SIG-M5 (cell line): ENCODE measurements at places on chromosomes 3 and 15.

- no peak for DNase-seq
Measured at GRCh38 chr3:185763347-185764005, 61.4 kb downstream of the IGF2BP2 start.

GRCh38 chr3:45131201-45131600 is 15.0 kb downstream of the CDCP1 start:
- DNase-seq = no peak

- no peak for DNase-seq
Measured at GRCh38 chr15:68106656-68107055, 52.5 kb downstream of the PIAS1 start.

- no peak for DNase-seq
Measured at GRCh38 chr3:127822041-127822681, at the start of gene MGLL. Gene MGLL (minus strand): TSS chr3:127822515. CDS start chr3:127822318, 197 bp downstream.

GRCh38 chr3:98612587-98612986 is 19.2 kb upstream of the CPOX start:
- no peak for DNase-seq

DNA sequence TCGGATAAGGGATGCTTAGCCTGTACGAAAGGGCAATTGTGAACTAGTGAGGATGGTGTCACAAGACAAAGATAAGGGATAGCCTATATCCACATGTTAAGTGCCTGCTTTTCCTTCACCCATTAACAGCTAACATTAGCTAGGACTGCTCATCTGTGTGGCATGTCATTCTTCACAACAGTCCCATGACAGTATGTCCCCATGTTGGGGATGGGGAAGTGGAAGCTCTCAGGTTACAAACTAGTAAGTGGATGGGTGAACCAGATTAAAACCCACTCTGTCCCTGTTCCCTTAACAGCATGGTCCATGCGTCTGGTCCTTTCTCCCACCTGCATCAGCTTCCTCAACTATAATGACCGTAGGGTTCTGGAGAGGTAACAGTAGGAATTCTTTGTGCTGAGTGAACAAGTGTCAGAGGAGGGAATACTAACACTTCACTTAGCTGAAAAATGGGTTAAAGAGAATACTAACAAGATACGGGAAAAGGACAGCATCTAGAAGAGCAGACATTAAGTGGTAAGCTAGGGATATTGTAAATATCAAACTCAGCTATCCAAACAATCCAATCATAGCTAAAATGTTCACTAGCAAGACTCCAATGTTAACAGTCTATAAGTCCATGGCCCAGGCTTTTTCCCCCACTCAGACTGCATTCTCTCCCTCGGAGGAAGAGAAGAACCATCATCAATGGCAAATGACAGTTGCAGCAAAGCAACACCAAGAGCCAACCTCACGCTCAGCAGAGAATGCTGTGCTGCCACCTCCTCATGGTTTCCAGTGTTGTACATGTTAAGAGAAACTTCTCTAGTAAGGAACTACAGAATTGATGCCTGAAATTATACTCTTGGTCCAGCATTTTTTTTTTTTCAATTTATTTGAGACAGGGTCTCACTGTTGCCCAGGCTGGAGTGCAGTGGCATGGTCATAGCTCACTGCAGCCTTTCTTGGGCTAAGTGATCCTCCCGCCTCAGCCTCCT is 5.0 kb downstream of the RPLP1 start:
- no peak for DNase-seq

DNA sequence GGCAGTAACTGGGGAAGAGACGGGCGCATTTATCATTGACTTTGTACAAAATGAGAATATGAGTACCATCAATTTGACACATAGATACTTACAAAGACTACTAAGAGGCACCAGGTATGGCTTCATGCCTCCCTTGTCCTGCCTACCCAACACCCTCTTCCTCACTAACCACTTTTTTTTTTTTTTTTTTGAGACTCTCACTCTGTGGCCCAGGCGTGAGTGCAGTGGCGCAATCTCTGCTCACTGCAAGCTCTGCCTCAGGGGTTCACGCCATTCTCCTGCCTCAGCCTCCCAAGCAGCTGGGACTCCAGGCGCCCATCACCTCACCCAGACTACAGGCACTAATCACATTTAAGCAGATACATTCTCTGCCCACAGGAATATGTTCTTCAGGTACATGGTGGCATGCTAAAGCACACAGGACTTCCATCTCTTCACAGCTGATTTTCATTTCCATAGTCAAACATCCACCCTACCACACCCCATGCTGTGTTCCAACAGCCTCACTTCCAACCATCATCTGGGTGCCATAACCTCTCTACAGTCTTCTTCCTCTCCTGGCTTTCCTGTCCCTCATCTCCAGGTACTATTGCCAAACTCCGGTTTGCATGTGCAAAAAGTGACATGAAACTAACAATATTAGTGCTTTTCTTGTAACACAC is 41.7 kb downstream of the RAB27A start:
- no peak for DNase-seq

DNA sequence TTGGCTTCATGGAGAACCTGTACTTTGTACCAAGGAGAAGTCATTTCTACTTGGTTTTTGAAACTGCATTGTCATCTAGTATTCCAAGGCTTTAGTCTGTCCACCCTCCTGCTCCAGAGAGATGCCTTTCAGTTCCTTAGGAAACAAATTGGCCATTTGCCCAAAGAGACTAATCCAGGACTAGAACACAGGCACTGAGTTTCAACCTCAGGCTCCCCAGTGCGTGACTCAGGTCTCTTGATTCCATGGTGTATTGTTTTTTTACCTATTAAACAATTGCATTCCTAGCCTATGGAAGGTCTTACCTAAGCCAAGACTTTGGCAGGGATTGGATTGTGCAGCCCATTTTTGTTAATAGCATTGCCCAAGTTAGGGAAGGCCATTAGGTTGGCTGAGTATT is 214.8 kb upstream of the CTDSPL start:
- DNase-seq = no peak
